ENCODE measurements at places on chromosomes 3 and 15. TPM values are rescaled to one million over a fixed set of nuclear protein-coding genes. Genes with fewer than 3 reads are reported as not detected.

The IL5RA gene
- total RNA-seq = not detected

The NANOGP8 gene
- total RNA-seq = not detected

The MYZAP gene
- 45.7 TPM for total RNA-seq

The MKRN2OS gene
- not detected for total RNA-seq

The PLSCR4 gene
- total RNA-seq = 569 TPM

The PLSCR5 gene
- not detected for total RNA-seq

The RIOX2 gene
- 29.0 TPM for total RNA-seq

Measured in dermis microvascular lymphatic vessel endothelial cell (primary cell).